NCI-H1048 (cell line): ENCODE measurements at places on chromosomes 11 and 22.
A peak's percentile ranks its signal among the peaks of the same experiment; 100 is the strongest.

DNA sequence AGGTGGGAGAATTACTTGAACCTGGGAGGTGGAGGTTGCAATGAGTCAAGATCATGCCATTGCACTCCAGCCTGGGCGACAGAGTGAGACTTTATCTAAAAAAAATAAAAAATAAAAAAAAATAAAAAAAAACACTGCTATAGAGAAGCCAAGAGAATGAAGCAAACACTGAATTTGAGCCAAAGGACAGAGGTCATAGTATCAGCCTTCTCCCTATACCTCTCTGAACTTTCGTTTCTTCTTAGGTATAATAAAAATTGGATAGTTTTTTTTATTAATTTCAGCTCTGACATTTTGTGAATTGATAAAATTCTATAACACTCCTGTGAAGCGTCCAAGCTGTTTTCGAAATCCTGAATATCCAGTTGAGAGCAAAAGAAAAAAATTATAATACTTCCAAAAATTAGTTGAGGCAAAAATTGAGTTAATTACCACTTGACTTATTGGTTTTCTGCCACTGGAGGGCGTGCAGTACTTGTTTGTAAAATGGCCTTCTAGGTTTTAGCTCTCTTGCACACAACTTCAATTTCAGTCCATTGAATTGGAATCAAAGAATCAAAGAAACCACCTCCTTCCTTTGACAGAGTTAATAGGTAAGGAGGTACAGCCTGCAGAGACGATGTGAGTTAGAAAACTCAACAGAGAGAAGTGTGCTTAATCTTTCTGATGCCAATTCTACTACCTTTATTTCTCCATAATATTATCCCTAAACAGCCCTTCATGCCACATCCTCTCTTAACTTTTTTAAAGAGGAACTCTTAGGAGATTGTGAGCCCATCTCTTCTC, 143.2 kb downstream of the BBOX1 start:
- peak; percentile 28 for DNase-seq

DNA sequence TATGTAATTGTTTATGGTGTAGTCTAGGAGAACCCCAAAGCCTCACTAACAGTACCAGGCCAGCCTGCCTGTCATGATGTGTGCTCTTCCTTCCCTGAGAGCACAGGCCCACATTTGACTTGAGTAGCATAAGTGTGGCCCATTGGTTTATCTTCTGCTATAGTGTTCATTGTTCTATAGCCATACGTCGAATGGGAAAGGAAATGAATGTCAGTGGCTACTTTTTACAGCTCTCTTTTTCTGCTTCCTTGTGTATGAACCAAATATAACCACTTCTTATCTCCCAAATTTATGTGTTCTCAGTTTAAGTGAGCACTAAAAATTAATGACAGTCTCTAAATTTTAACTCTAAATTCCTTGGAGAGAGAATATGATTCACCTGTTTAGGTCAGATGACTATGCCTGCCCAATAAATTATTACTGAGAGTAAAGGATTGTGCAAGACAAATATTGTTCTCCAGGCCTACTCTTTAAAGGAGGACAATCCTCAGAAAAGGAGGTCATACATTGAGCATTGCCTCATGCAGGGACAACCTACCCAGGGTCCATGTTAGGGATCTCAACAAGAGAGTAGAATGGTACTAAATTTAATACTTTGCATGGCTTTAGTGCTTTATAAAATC, 222.9 kb upstream of the ARHGAP20 start:
- DNase-seq: no peak

- no peak for DNase-seq
Measured at GRCh38 chr11:9530901-9531625, 42.4 kb upstream of the WEE1 start.

DNA sequence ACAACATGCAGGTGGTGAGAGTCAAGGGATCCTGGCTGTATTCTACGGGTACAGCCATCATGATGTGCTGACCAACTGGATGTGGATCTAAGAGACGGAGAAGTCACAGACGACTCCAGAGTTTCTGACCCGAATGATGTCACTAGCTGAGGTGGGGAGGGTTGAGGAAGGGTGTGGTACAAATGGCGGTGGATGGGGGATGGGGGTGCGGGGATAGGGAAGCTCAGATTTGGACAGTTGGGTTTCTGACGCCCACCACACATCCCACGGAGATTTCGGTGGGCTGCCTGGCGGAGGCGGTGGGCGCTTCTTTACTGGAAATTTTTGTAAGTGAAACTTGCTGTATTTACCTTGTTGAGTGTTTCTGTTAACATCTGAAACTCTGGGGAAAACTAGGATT, 126.7 kb downstream of the OSBP2 start:
- no peak for DNase-seq
